ENCODE measurements at places on chromosomes 6 and 20.

DNA sequence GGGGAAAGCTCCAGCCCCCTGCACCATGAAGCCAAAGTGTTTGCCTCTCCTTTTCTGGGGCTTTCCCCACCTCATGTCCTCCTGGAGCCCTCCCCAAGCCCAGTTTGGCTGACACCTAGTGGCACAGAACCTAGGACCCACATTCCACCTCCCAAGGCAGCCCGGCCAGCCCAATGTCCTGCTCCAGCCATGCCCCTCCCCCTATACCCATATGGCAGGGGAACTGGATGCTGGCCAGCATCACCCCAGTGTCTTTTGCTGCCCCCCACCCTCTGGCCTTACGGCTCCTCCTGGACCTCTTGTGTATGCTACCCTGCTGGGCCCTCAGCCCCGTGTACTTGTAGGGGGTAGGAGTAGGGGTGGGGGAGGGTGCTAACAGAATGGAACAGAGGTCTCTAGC, 170.1 kb downstream of the KIF6 start:
- DNase-seq: no peak

DNA sequence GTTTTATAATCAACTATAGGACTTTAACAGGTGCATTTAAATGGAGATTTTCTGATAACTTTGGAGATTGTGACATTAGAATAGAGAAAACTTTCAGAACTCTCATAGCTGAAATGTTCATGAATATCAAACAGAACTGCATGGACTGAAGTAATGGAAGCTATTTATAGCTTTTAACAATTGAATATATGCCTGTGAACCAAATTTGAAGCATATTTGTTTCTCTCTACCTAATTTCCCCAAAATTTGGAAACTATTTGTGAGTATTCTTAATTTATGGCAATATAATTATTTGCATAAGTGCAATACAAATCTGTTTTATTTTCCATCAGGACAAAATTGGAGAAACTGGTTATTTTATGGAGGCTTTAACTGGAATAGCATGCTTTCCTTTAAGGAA, 96.6 kb downstream of the PLG start:
- DNase-seq: no peak

- no peak for DNase-seq
Measured at GRCh38 chr6:97947841-97948240, 664.8 kb upstream of the MMS22L start.

DNA sequence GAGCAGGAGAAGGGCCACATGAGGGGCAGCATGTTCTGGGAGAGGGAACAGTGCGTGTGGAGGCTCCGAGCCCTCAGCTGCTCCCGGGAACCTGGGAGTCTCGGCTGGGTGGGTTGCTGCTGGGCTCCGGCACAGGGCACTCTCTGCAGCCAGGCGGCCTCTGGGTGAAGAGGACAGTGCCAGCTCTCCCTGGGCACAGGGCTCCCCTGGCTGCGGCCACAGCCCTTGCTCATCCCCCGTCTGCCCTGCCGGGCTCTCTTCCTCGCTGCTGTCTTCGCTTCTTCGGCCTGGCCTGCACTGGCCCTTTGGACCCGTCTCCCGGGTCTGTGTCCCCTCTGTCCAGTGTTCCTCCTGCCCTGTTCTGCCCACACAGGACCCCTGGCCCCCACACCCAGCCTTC, 48.2 kb downstream of the CDH4 start:
- DNase-seq: no peak

- no peak for DNase-seq
Measured at GRCh38 chr6:145733810-145734209, 1.5 kb downstream of the EPM2A start.

DNA sequence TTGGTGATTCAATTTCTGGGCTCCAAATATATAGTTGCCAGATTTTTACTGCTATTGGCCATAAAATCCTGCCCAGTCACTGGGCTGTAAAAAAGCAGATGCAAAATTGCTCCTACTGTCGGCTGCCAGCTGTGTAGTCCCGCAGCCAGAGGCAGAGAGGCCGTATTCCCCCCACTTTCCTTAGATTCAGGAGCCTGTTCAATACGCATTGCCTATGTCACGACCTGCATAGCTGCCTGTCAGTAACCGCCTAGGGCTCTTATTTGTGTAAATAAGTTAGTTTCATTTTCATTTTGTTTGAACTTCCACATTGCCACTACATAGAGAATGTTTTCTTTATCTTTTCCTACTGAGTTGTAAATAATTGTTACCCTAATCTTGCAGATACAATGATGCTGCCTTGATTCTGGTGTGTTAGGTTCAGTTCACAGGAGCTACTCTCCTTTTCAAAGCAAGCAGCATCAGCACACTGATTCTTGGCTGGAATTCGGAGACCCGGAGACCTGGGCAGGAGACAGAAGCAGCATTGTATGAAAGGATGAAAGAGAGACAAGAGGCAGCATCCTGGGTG, 46.0 kb upstream of the UST start:
- no peak for DNase-seq

GRCh38 chr6:31453259-31453658, 44.7 kb upstream of the MICB start:
- no peak for DNase-seq

DNA sequence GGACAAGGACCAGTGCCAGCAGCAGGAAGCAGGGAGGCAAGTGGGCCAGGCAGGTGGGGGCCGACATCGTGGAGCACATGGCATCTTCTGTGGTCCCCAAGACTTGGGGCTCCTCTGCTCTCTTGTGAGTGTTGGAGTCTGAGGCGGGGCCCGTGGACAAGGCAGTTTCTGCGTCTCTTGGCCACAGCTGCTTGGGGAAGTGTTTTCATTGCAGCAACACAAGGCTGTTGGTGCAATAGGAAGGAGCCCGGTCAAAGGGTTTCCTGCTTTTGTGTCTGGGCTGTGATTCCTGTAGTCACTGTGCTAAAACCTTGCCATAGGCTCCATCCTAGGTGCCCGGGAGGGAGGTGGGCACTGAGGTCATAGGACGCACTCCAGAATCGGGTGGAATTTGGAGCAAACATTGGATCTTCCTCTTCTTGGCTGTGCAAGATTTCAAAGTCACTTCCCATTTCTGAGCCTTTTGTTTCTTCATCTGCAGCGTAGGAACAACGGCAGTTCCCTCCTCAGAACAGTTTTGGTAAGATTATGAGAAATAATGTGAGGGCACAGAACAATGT, at the start of gene SIRPB2:
TSS of gene SIRPB2 (minus strand) at position 140 of the 560 bp plus-strand sequence. CDS start at position 79, 61 bp downstream.
- no peak for DNase-seq

DNA sequence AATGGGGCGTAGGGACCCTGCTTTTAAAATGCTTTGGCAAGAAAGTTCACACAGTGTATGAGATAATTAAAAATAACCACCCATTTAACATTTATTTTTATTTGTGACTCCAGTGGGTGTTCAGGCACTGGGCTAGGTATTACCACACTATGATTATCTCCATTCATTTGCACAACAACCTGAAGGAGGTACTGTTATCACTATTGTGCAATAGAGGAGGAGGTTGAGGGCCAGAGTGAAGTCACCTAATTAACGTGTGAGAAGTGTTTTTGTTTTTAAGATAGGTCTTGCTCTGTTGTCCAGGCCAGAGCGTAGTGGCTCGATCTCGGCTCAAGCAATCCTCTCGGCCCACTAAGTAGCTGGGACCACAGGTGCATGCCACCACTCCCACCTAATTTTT, 29.2 kb downstream of the MAK start:
- DNase-seq: no peak

DNA sequence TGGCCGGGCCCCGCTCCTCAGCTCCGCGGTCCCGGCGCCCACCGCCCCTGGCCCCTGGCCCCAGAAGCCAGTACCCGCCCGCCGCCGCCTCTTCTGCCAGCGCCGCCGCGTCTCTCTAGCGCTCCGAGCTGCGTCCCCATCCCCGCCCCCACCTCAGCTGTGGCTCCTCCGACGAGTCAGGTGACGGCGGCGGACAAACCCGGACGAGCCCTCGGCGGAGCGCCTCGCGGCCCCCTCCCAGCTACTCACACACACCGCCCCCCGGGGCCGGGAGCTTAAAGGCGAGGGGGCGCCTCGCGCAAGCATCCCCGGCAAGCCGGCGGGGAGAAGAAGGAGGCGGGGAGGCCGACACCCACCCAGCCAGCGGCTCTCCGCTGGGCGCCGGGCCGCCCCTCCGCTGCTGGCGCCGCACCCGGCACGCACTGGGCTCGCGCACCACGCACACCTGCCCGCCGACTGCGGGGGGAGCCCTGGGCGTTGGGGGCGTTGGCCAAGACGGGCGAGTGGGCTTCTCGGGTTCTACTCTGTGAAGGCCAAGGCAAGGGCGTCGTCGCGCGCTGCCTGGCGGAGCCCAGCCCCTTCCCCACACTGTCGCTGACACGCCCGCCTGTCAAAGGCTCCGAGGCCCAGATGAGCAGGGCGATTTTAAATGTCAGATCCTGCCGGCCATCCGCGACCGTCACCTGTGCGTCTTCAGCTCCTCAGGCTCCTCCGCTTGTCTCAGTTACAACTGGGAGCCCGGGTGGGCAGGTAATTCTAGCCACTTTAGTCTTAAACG, at the start of gene SNAP91:
TSS of gene SNAP91 (minus strand) at position 132 of the 778 bp plus-strand sequence. CDS start 1,174 bp downstream, outside the sequence.
- no peak for DNase-seq

- DNase-seq: peak; percentile 19
Measured at GRCh38 chr20:50516935-50517816, 7.0 kb downstream of the PTPN1 start.

DNA sequence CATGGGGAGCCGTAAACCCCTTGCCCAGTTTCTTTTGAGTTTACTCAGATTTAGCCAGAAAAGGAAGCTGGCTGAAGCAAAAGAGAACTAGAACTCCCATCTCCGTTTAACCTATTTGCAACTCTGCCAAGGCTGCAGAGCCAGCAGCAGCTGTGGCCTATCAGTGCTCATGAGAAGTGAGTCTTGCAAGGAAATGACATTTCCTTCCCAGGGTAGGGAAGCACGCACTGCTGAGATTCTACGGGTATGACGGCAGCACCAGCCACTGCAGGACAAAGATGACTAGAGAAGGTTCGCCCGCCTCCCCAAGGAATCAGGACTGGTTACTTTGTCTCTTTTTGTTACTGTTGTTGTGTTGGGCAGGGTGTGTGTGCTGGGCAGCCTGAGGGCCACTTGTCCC, 47.6 kb downstream of the PPP1R3G start:
- no peak for DNase-seq

- DNase-seq: no peak
Measured at GRCh38 chr6:42251911-42252637, 34.4 kb upstream of the MRPS10 start.

GRCh38 chr20:22394583-22394982, 189.8 kb downstream of the FOXA2 start:
- DNase-seq: no peak

DNA sequence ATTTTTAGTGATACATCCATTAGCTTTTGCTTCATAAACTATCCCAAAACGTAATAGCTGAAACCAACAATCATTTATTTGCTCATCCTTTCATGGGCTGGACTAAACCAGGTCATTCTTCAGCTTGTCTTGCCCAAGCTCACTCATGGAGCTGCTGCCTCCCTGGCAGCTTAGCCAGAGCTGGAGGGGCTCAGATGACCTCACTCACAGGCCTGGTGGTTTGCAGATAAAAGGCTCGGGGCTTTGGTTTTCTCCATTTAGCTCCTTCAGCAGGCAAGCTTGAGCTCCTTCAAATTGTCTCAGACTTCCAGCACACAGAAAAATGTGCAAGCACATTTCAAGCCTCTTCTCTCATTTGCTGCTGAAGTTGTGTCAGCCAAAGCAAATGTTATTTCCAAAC, 139.1 kb downstream of the BTBD3 start:
- DNase-seq: no peak

GRCh38 chr20:62675156-62675876, 33.0 kb downstream of the SLCO4A1 start:
- DNase-seq: no peak

DNA sequence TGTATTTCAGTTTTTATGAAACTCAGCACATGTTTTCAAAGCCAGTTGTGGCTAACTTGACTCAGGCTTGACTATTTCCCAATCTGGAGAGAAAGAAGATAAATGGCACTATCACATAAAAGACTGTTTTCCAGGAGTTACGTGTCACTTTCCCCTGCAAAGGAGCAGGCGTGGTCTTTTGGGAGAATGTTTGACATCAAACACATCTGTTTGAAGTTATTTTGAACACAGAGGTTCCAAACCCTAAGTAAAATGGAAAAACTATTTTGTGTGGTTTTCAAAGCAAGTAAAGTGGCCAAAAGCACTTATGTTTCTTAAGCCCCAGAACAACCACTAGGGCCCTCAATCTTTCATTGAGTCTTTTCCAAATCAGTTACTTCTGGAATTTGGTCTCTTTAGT, 89.7 kb downstream of the FOXF2 start:
- no peak for DNase-seq

Data from stimulated activated CD8-positive, alpha-beta memory T cell treated with anti-CD3 and anti-CD28 coated beads, Interleukin-4, amount 100 ng/mL, for 48 hours (primary cell).